ENCODE measurements at places on chromosomes 1 and 21.

- no peak overlapping the region for H3K4me3 ChIP-seq
- no peaks in the 10 kb centered on the region for H3K36me3 ChIP-seq
- H3K27me3 ChIP-seq: no peaks in the 10 kb centered on the region
- H3K27ac ChIP-seq: peak overlapping the region; percentile 40
- peaks cover 13% of the 10 kb centered on the region for H3K4me1 ChIP-seq
Measured at GRCh38 chr1:66266756-66267155, 267.2 kb upstream of the SGIP1 start.

- no peak overlapping the region for H3K4me3 ChIP-seq
- no peak overlapping the region for H3K27ac ChIP-seq
- DNase-seq: no peak
Measured at GRCh38 chr1:179637211-179637860, 45.7 kb downstream of the TDRD5 start.

DNA sequence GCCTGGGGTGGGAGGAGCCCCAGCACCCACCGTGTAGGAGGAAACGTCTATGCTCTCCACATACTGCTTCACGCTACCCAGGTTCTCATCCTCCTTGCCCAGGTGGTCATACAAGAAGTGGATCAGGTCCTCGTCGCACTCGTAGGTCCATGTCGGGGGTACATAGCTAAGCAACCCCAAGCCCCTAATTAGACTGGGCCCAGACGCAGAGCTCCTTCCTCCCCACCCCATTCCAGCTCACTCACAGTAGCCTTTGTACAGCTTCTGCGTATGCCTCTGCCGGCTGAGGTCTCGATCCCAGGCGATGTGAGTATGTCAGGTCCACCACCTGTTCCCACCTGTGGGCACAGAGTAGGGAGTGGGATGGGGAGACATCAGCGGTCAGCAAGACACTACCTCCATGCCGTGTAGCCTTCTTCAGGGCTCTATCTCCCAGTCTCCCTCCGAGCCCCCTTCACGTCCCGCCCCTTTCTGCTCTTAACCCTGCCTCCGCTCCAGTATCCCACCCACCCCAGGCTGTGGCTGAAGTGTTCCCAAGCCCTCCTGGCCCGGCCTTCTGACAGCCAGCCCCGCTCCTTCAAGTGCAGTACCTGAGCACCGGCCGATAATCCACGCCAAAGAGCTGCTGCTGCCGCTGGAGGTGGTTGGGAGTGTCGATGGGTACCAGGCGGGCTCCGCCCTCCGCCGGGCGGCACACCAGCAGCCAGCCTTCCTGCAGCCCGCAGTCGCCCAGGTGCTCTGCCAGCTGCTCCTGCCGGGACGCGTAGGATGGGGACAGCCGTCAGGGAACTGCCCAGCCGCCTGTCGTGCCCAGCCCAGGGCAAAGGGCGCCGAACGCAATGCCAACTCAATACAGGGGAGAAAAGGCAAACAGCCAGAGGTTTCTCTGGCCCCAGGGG, 919 bp downstream of the HECTD3 start:
- peaks cover 58% of the 10 kb centered on the region for H3K4me1 ChIP-seq
- peak overlapping the region; percentile 93 for H3K27ac ChIP-seq
- no peak for DNase-seq
- H3K4me3 ChIP-seq: peak overlapping the region; percentile 77

DNA sequence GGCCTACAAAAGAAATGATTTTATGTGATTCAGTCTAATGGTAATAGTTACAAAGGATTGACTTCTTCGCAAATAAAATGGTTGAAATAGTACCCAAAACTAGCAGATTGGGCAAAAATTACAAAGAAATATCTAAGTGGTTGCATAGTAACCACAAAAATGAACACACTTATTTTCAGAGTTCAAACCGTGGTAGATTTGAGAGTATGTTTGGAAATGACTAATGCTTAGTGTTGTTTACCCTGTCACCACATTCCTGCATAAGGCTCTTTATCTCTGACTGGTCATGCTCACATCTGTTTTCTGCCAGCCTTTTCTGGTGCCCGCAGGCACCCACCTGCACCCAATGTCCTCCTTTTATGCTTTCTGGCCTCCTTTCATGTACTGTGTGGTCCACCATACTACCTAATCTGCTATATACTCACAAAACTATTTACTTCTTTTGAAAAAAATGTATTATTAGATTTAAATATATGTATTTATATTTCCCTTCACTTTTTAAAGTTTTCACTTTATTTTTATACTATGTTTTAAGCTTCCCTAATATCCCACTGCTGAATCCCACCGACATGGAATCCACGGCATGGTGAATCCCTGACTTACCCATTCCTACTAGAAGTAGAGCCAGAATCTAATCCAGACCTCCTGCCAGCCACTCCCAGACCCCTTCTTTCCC, 30.3 kb downstream of the PTPRC start:
- H3K36me3 ChIP-seq: no peaks in the 10 kb centered on the region
- H3K4me3 ChIP-seq: no peak overlapping the region
- DNase-seq: no peak
- no peaks in the 10 kb centered on the region for H3K4me1 ChIP-seq

DNA sequence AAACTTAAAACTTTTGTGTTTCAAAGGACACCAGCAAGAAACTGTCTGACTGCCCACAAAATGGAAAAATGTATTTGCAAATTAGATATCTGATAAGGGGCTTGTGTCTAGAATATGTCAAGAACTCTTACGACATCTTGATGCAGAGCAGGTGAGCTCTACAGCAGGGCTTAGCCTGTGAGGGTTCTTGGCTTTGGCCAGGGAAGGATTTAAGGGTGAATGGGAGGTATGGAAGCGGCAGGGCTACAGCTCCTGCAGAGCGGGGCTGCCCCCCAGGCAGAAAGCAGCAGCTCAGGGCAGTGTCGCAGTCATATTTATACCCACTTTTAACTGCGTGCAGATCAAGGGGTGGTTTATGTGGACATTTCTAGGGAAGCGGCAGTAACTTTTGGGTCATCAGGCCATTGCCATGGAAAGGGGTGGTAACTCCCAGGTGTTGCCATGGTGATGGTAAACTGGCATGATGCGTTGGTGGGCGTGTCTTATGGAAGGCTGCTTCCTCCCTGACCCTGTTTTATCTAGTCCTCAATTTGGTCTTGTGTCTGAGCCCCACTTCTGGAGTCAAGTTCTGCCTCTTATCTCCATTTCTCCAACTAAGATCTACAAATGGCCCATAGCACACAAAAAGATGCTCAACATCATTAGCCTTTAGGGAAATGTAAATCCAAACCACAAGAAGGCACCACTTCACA, 23.2 kb downstream of the MORN1 start:
- no peaks in the 10 kb centered on the region for H3K36me3 ChIP-seq
- H3K4me1 ChIP-seq: no peaks in the 10 kb centered on the region
- no peaks in the 10 kb centered on the region for H3K27me3 ChIP-seq
- DNase-seq: no peak

- DNase-seq: no peak
- no peaks in the 10 kb centered on the region for H3K4me1 ChIP-seq
- no peaks in the 10 kb centered on the region for H3K27me3 ChIP-seq
- no peak overlapping the region for H3K4me3 ChIP-seq
Measured at GRCh38 chr1:171913385-171913784, 72.1 kb downstream of the DNM3 start.

GRCh38 chr1:224245188-224245587, 62.1 kb downstream of the DEGS1 start:
- no peaks in the 10 kb centered on the region for H3K27me3 ChIP-seq
- DNase-seq: no peak
- H3K4me3 ChIP-seq: no peak overlapping the region
- H3K36me3 ChIP-seq: no peaks in the 10 kb centered on the region
- H3K4me1 ChIP-seq: peaks cover 5% of the 10 kb centered on the region

DNA sequence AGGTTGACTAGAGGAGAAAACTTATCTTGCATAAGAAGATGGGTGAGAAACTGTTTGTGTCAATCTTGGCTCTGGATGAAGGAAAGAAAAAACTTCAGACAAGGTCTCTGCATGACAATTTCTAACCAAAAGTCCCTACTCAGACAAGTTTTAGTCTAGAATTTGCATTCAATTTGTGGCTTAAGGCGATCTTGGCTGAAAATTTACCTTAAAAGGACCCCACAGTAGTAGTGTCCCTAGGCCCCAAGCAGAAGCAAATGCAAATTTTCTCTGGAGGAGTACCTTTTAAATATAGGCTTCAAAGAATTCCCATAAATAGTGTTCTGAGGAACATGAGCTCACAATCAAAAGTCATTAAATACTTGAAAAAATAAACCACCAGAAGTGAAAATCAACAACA, 17.6 kb upstream of the TMEM125 start:
- no peak overlapping the region for H3K27ac ChIP-seq
- H3K4me3 ChIP-seq: no peak overlapping the region
- H3K27me3 ChIP-seq: no peaks in the 10 kb centered on the region

GRCh38 chr1:65469889-65470340, 49.4 kb downstream of the LEPR start:
- H3K4me1 ChIP-seq: peaks cover 19% of the 10 kb centered on the region
- no peak overlapping the region for H3K4me3 ChIP-seq
- DNase-seq: no peak
- H3K27ac ChIP-seq: peak overlapping the region; percentile 33

- H3K27ac ChIP-seq: no peak overlapping the region
- no peak overlapping the region for H3K4me3 ChIP-seq
- no peaks in the 10 kb centered on the region for H3K27me3 ChIP-seq
- DNase-seq: no peak
- H3K36me3 ChIP-seq: no peaks in the 10 kb centered on the region
Measured at GRCh38 chr1:152220166-152221163, 3.5 kb downstream of the HRNR start.

DNA sequence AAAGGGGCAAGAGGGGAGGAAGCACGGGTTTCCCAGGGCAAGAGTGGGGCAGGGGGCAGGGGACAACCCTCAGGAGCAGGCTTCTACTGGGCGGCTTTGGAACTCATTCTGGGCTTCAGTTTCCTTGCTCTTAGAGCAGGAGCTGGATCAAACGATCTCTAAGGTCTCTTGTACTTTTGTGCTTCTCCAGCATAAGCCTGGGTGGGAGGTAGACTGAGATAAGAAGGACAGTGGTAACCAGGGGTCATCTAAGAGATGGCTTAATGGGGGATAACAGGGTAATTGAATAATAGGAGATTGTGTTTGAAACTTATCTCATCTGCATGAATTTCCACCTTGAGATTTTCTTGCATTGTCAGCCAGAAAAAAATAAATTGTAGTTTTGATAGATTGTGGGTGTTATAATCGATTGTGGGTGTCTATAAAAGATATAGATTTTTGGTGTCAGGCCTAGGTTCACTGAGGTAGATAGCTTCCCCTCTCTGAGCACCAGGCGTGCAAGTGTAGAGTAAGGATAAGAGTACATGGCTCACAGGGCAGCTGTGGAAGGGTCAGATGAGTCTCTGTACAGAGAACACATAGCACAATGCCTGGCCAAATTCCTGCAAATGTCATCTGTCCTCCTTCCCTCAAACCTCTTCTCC, 68.0 kb downstream of the CD58 start:
- no peaks in the 10 kb centered on the region for H3K36me3 ChIP-seq
- H3K4me1 ChIP-seq: peaks cover 94% of the 10 kb centered on the region
- H3K27me3 ChIP-seq: no peaks in the 10 kb centered on the region
- no peak for DNase-seq
- H3K4me3 ChIP-seq: no peak overlapping the region
- no peak overlapping the region for H3K27ac ChIP-seq

- H3K36me3 ChIP-seq: peaks cover 11% of the 10 kb centered on the region
- H3K27ac ChIP-seq: no peak overlapping the region
- no peaks in the 10 kb centered on the region for H3K27me3 ChIP-seq
- H3K4me1 ChIP-seq: peaks cover 91% of the 10 kb centered on the region
Measured at GRCh38 chr1:31054958-31055481, 10.5 kb downstream of the PUM1 start.

GRCh38 chr1:112544751-112545150, 36.0 kb downstream of the WNT2B start:
- no peak overlapping the region for H3K4me3 ChIP-seq
- H3K4me1 ChIP-seq: no peaks in the 10 kb centered on the region
- H3K27ac ChIP-seq: peak overlapping the region; percentile 62
- H3K27me3 ChIP-seq: no peaks in the 10 kb centered on the region
- no peak for DNase-seq

GRCh38 chr21:44432841-44433790, 22.2 kb upstream of the LRRC3 start:
- no peaks in the 10 kb centered on the region for H3K36me3 ChIP-seq
- no peaks in the 10 kb centered on the region for H3K27me3 ChIP-seq
- no peak overlapping the region for H3K27ac ChIP-seq
- H3K4me3 ChIP-seq: no peak overlapping the region
- peaks cover 1% of the 10 kb centered on the region for H3K4me1 ChIP-seq
- no peak for DNase-seq
